CD4-positive, alpha-beta T cell (primary cell): ENCODE measurements at places on chromosomes 16 and 17.

DNA sequence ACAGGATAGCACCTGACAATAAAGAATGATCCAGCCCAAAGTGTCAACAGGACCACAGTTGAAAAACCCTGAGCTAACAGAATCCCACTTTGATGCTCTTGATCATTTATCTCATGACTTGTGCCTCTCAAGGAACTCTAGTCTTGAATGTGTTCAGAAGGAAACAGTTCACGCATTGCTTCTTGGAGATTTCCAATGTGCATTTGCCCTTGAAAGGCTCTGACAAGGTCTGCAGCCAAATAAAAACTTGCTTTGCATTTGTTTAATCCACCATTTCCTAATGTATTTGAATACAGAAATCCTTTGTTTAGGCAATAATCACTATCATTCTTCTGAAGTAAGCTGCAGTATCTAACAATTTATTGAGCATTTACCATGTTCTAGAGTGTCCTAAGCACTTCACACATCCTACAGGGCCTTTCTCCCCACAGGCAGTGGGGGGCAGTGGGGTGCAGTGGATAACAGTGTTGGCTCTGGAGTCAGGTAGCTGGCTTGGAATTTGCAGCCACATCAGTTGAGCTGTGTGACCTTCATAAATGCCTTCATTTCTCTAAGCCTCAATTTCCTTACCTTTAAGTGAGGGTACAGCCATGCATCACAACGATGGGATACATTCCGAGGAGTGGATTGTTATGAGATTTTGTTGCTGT, 239.7 kb downstream of the XYLT1 start:
- no peak for DNase-seq

DNA sequence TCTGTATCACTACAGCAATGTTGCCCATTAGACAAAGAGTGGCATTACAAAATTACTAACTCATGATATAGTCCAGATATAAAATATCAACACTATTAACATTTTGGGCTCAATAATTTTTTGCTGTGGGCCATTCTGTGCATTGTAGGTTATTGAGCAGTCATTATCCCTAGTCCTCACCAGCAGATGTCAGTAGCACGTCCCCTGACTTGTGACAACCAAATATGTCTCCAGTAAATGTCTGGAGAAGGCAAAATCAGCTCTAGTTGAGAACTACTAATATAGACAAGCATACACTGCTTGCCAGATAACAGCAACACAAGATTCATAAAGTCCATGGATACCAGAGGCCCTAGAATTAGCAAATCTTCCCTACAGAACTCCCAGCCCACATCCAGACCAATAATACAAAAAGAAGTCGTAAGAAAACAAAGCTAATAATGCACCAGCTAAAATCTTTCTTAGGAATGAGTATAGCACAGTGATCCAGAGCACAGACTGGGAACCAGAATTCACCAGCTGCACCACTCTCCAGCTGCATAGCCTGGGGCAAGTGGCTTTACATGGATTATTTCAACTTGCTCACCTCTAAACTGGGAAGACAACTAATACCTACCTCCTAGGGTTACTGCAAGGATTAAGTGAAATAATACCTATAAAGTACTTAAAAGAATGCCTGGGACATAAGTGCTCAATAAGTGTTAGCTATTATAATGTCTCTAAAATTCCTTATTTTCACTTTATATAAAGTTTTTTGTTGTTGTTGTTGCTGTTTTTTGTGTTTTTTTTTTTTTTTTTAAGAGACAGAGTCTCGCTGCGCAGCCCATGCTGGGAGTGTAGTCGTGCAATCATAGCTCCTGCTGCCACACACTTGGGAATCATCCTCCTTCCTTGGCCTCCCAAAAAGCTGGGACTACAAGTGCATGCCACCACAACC, 23.7 kb downstream of the HELZ start:
- no peak for DNase-seq

DNA sequence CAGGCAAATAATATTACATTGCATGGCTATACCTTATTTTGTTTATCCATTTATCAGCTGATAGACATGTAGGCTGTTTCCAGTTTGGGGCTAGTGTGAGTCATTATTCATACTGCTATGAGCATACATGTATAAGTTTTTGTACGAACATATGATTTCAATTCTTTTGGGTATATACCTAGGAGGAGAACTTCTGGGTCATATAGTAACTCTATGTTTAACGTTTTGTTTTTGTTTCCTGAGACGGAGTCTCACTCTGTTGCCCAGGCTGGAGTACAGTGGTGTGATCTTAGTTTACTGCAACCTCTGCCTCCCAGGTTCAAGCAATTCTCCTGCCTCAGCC, 2.4 kb upstream of the ITGAL start:
- DNase-seq: no peak

DNA sequence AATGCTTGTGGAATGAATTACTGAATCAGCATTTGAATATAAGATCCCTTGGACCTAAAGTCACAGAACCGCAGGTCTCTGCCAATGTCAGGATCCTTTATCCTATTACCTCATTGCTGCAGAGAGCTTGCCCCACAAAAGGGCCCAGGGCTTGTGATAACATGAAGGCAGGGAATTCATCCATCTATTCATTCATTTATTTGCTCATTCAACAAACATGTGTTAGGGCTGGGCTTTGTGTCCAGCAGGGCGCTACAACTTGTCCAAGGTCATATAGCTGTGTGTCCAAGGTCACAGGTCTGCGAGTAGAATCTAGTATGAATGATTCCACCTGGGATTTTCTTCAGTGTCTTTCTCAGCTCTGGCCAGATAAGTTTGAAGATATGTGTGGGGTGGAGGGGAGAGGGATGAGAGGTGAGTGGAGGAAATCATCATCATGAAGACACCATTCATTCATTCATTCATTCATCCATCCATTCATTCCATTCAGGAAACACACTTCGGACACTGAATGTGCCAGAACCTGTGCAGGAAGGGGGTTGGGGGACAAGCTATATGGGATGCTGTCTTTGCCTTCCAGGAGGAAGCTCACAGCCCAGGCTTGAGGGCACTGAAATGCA, 1.3 kb upstream of the UNC45B start:
- no peak for DNase-seq

DNA sequence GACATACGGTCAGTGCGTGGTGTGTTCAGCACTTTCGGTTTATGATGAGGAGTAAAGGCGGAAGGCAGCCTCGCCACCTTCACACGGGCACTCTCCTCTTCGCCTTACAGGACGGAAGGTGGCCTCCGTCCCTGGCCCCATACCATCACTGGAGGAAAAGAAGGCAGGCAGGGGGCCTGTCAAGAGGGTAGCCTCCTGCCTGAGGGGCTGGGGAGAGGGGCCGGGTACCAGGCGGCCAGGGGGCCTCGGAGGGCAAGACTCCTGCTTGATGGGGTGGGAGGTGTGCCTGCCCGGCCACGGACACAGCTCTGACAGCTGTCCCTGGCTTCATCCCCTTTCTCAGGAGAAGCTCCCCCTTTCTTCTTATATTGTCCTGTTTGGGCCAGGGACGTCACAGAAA, 15.6 kb upstream of the SLC38A8 start:
- no peak for DNase-seq

DNA sequence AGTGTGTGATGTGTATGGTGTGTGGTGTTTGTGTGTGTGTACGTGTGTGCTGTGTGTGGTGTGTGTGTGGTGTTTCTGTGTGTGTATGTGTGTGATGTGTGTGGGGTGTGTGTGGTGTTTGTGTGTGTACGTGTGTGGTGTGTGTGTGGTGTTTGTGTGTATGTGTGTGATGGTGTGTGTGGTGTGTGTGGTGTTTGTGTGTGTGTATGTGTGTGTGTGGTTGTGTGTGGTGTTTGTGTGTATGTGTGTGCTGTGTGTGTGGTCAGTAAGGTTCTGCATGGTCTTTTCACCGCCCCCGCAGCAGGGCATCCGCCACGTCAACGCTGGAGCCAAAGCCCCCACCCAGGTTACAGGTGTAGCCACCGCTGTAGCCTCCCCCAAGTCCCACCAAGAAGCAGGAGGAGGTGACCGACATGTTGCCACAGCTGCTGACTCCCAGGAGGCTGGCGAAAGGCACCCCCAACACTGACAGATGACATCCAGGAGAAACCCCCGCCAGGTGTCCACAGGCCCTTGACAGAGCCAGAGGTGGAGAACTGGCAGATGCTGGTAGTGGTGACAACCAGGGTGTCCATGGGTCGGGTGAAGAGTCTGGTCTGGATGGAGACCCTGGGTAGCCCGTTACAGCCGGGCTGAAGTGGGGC, 9.3 kb upstream of the KRT17 start:
- DNase-seq: no peak

GRCh38 chr17:29722411-29723198, 99.9 kb upstream of the CORO6 start:
- peak; percentile 29 for DNase-seq

DNA sequence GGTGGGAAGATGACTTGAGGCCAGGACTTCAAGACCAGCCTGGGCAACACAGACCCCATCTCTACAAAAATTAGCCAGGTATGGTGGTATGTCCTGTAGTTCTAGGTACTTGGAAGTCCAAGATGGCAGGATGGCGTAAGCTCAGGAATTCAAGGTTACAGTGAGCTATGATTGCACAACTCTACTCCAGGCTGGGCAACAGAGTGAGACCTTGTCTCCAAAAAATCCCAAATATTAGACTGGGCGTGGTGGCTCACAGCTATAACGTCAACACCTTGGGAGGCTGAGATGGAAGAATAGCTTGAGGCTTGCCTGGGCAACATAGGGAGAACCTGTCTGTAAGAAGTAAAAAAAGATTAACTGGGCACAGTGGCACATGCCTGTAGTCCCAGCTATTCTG, 30.8 kb downstream of the SUZ12 start:
- DNase-seq: no peak

DNA sequence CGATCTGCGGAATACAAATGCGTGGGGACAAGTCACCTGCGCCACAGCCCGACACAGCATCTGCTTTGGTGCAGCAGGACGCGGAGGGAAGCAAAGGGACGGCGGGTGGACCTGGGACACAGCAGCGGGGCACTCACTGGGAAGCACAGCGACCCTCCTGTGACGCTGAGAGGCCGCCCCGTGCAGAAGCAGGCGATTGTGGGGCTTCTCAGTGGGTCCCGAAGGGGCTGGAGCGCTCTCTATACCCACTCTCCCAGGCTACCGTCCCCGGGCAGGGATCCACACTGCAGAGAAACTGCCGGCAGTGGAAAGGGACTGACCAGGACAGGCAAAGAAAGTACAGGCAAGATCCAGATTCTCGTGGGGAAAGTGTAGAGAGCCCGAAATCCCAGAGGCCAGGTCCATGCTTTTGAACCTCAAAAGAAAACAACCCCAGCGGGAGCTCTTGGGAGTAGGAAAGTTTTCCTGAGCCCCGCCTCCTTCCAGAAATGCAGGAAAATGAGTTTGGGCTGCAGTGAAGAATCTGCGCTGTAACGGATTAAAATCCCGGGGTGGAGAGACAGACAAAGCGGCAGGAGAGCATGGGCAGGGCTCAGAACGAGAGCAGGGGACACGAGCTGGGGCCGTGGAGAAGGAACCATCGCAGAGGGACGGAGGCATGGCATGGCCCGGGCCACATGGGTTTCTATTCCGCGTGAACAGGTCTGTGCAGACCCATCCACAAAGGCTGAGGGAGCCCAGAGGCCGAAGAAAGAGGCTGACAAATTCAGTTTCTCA, 12.7 kb downstream of the COX4I1 start:
- DNase-seq: no peak

DNA sequence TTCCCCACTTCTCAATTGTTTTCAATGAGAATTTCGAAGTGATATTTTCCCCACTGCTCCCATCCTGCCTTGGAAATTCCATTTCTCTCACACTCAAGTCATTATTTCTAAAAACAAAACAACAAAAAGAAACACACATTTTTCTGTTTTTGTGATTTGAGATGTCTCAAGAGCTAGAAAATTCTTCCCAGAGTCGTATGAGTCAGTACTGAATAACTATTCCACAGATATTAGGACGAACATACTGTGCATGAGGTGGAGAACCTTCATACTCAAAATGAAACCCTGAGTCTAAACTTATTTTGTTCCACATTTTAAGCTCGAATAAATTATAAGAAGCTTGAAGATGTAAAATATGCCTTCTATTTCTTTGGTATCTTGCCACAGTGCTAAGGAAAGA, 204.6 kb downstream of the SLC39A11 start:
- no peak for DNase-seq

GRCh38 chr16:20301840-20302239, 25.5 kb downstream of the GP2 start:
- DNase-seq: no peak

DNA sequence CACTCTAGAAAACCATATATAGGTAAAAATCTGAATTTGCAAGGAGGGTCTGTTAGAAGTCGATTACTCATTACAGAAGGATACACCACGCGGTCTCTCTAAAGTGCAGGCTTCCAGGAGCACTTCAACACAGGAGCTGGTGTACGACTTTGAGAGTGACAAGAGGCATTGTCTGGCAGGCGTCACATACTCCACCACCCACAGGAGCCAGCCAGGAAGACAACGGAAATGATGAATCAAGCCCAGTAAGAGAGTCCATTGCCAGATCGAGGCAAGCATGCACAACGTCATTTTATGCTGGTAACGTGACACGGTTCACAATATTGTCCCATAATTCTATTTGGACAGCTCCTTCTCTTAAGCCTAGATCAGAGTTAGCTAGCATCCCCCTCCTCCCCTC, 15.0 kb upstream of the CACNG4 start:
- DNase-seq: no peak

GRCh38 chr16:27486344-27486743, 63.4 kb downstream of the GTF3C1 start:
- no peak for DNase-seq

- no peak for DNase-seq
These were observed 112.6 kb downstream of the SHISA6 start for GRCh38 chr17:11353601-11354000.

GRCh38 chr16:84486551-84487235, 17.8 kb downstream of the MEAK7 start:
- DNase-seq: no peak

DNA sequence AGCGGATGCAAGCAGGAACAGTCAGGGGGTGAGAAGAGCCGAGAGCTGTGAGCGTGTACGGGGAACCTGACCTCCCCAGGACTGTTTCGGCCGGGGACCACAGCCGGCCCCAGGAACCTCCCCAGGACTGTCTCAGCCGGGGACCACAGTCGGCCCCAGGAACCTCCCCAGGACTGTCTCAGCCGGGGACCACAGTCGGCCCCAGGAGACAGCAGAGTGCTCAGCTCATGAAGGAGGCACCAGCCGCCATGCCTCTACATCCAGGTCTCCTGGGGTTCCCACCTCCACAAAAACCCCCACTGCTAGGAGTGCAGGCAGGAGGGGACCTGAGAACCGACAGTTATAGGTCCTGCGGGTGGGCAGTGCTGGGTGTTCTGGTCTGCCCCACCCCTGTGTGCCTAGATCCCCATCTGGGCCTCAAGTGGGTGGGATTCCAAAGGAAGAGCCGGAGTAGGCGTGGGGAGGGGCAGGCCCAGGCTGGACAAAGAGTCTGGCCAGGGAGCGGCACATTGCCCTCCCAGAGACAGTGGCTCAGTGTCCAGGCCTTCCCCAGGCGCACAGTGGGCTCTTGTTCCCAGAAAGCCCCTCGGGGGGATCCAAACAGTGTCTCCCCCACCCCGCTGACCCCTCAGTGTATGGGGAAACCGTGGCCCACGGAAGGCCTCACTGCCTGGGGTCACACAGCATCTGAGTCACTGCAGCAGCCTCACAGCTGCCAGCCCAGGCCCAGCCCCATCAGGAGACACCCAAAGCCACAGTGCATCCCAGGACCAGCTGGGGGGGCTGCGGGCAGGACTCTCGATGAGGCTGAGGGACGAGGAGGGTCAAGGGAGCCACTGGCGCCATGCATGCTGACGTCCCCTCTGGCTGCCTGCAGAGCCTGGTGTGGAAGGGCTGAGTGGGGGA, 4.3 kb downstream of the RHBDF1 start:
- no peak for DNase-seq
